Activated CD4-positive, alpha-beta T cell treated with anti-CD3 and anti-CD28 coated beads for 4 hours (primary cell): ENCODE measurements at places on chromosomes 6 and 20.

DNA sequence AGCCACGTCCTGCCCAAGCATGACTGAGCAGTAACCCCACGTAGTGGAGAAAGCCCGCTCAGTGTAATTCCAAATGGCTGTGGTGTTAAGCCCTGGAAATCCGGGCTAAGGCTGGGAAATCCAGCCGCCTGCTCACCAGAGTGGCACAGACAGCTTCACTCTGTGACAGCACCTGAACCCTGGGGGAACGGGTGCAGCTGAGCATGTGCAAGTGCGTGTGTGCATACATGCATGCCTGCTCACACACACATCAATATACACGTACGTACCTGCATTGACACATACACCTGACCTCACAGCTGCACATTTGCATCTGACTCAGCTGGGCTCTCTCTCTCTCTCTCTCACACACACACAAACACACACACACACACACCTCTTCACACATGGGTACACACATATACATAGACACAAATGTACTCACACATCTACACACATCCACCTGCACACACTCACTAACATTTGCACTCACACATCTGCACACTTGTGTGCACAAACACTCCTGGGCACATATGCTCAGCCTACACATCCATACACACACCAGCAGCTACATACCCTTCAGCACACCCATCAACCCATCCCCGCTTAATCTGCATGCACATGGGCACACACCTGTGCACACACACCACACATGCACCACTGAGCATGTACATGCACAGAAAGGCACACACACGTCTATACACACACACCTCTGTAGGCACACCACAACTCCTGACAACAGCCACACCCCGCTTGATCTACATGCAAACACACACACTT lies 114.1 kb downstream of the GRM4 start:
- no peak for DNase-seq

DNA sequence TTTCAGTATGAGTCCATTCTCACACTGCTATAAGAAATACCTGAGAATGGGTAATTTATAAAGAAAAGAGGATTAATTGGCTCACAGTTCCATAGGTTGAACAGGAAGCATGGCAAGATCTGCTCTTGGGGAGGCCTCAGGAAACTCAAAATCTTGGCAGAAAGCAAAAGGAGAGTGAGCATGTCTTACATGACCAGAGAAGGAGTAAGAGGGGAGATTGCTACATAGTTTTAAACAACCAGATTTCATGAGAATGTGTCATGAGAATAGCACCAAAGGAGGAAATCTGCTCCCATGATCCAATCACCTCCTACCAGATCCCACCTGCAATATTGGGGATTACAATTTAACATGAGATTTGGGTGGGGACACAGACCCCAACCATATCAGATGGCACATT lies 672.4 kb downstream of the HTR1B start:
- no peak for DNase-seq

DNA sequence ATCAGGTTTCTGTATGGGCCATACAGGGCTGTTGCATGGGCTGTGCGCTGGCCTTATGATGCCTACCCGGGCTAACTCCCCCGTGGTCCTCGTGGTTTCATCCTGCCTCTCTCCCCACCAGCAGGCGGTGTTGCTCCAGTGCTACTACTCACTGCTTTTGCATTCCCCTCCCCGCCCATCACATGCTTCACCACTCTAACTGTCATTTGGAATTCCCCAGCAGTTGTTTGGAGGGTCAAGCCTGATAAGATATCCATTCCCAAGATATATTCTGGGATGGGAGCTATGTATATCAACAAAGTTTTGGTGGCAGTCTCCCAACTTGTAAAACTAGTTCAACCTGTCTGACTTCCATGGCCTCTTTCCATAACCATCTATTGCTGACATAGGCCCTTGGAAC lies 233.2 kb upstream of the SOX4 start:
- no peak for DNase-seq

- DNase-seq: peak; percentile 26
Measured at GRCh38 chr6:1535295-1535694, 74.4 kb upstream of the FOXC1 start.

DNA sequence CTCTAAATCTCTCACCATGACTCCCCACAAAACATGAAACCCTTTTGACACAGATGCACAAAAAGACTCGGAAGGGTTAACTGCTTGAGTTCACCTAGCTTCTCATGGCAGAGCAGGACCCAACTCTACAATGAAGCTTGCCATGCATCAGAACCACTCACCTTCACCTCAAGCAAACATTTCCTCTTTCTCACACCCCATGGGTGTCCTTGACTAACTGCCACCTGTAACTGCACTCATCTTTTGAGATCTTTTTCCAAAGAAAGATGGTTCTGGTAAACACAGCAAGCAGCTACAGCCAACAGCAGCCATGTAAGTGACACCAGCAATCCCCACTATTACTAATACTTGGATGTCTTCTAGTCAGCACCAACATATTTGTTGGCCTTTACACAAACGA lies 76.5 kb downstream of the EFHC1 start:
- DNase-seq: no peak
